ENCODE measurements at places on chromosomes 2 and 18.

GRCh38 chr2:9982248-9982647 lies 30.8 kb downstream of the GRHL1 start:
- no peak overlapping the region for H3K27ac ChIP-seq
- H3K27me3 ChIP-seq = no peaks in the 10 kb centered on the region
- no peak for DNase-seq
- no peak overlapping the region for H3K4me3 ChIP-seq
- H3K36me3 ChIP-seq = no peaks in the 10 kb centered on the region
- H3K4me1 ChIP-seq = no peaks in the 10 kb centered on the region

- no peak overlapping the region for H3K4me3 ChIP-seq
- H3K4me1 ChIP-seq = no peaks in the 10 kb centered on the region
- no peak overlapping the region for H3K27ac ChIP-seq
- H3K36me3 ChIP-seq = no peaks in the 10 kb centered on the region
- no peaks in the 10 kb centered on the region for H3K27me3 ChIP-seq
Observed at GRCh38 chr2:222193328-222193983, 105.3 kb downstream of the PAX3 start.

- no peak overlapping the region for H3K27ac ChIP-seq
- no peaks in the 10 kb centered on the region for H3K36me3 ChIP-seq
- DNase-seq = no peak
- no peaks in the 10 kb centered on the region for H3K27me3 ChIP-seq
- peaks cover 2% of the 10 kb centered on the region for H3K4me1 ChIP-seq
Observed at GRCh38 chr2:149064365-149064841, 25.9 kb downstream of the LYPD6B start.

DNA sequence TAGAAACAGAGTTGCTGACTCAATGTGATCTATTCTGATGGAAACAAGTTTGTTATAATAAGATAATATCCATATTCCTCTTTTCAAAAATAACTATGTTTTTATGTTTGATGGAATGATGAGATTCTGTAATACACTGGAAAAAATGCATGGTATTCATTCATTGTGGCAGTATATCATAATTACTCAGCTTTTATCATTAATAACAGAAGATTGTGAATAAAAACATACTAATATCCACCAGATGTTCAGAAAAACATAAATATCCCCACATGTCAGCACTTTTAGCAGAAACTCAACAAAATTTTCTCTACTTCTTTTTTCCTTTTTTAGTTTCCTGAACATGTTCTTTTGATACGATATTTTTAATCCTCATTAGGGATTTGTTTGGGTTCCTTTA lies 130.9 kb upstream of the CAVIN2 start:
- 0 out of 2 replicates have a peak, but pooled peaks cover 4% of the 10 kb centered on the region for H3K4me1 ChIP-seq
- DNase-seq = no peak
- H3K36me3 ChIP-seq = no peaks in the 10 kb centered on the region

- H3K27ac ChIP-seq = no peak overlapping the region
- no peaks in the 10 kb centered on the region for H3K36me3 ChIP-seq
Observed at GRCh38 chr2:182814804-182815203, 51.6 kb downstream of the FRZB start.

- H3K36me3 ChIP-seq = no peaks in the 10 kb centered on the region
- no peaks in the 10 kb centered on the region for H3K4me1 ChIP-seq
Observed at GRCh38 chr2:221999717-222000116, 299.1 kb downstream of the PAX3 start.

DNA sequence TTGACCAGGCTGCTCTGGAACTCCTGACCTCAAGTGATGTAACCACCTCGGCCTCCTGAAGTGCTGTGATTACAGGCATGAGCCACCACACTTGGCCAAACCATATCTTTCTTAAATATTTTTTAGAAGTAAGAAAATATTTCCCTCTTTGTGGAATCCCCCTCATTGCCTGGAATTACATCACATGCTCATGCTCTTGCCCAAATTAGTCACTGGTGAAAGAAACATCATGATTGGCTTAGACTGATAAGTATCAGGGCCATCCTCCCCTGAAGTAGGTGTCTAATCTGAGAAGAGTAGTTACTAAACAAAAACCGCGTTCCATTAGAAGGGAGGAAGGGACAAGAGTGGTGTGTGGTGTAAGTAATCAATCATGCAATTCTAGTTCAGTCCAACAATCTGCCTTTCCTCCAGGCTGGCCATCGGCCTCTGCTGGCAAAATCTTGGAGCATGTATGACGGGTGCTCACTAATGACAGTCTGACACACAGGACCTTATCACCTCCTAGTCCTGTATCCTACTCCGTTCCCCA lies 52.3 kb upstream of the SCG2 start:
- H3K36me3 ChIP-seq = no peaks in the 10 kb centered on the region
- no peak overlapping the region for H3K4me3 ChIP-seq
- no peak for DNase-seq
- H3K27ac ChIP-seq = no peak overlapping the region
- no peaks in the 10 kb centered on the region for H3K4me1 ChIP-seq

GRCh38 chr18:13465476-13465875 lies 246.9 kb downstream of the LDLRAD4 start:
- H3K4me1 ChIP-seq = no peaks in the 10 kb centered on the region
- no peak for DNase-seq
- no peak overlapping the region for H3K4me3 ChIP-seq
- no peaks in the 10 kb centered on the region for H3K27me3 ChIP-seq

- no peak for DNase-seq
- peaks cover 57% of the 10 kb centered on the region for H3K4me1 ChIP-seq
- H3K27ac ChIP-seq = no peak overlapping the region
- H3K4me3 ChIP-seq = no peak overlapping the region
- no peaks in the 10 kb centered on the region for H3K27me3 ChIP-seq
- no peaks in the 10 kb centered on the region for H3K36me3 ChIP-seq
Observed at GRCh38 chr2:60473546-60473945, 79.9 kb downstream of the BCL11A start.

GRCh38 chr2:58135861-58136260 lies 89.3 kb downstream of the VRK2 start:
- no peak for DNase-seq
- no peaks in the 10 kb centered on the region for H3K27me3 ChIP-seq
- H3K27ac ChIP-seq = no peak overlapping the region
- no peaks in the 10 kb centered on the region for H3K4me1 ChIP-seq
- H3K36me3 ChIP-seq = no peaks in the 10 kb centered on the region

- H3K4me1 ChIP-seq = peaks cover 13% of the 10 kb centered on the region
- H3K27me3 ChIP-seq = no peaks in the 10 kb centered on the region
- no peak overlapping the region for H3K4me3 ChIP-seq
Observed at GRCh38 chr2:166768393-166769123, 119.7 kb upstream of the XIRP2 start.

- no peak for DNase-seq
- no peaks in the 10 kb centered on the region for H3K36me3 ChIP-seq
- no peaks in the 10 kb centered on the region for H3K27me3 ChIP-seq
- H3K27ac ChIP-seq = no peak overlapping the region
Observed at GRCh38 chr18:9740071-9740470, 32.0 kb downstream of the RAB31 start.

- no peaks in the 10 kb centered on the region for H3K36me3 ChIP-seq
- no peak overlapping the region for H3K27ac ChIP-seq
- no peak overlapping the region for H3K4me3 ChIP-seq
- no peaks in the 10 kb centered on the region for H3K27me3 ChIP-seq
- DNase-seq = no peak
Observed at GRCh38 chr2:54767921-54768320, 44.5 kb downstream of the EML6 start.

GRCh38 chr2:28360718-28361293 lies 31.9 kb upstream of the FOSL2 start:
- no peaks in the 10 kb centered on the region for H3K36me3 ChIP-seq
- no peak overlapping the region for H3K4me3 ChIP-seq
- no peak for DNase-seq
- H3K27ac ChIP-seq = no peak overlapping the region

DNA sequence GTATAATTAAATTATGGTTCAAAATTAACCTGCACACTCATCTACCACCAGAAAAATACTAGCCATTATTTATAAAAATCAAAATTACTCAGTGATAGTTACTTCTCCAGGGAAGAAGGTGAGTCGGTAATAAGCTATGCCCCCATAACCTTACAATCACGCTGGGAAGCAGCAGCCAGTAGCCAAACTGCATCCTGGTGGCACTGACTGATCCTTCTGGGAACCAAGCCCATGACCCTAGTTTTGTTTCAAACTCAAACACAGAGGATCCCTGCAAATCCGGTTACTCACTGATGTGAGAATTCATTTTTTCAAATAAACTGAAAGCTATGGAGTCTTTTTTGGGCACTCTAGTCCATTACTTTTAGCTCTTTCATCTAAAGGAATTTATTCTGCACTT lies 88.2 kb upstream of the VWC2L start:
- DNase-seq = no peak
- no peaks in the 10 kb centered on the region for H3K4me1 ChIP-seq
- no peaks in the 10 kb centered on the region for H3K36me3 ChIP-seq

DNA sequence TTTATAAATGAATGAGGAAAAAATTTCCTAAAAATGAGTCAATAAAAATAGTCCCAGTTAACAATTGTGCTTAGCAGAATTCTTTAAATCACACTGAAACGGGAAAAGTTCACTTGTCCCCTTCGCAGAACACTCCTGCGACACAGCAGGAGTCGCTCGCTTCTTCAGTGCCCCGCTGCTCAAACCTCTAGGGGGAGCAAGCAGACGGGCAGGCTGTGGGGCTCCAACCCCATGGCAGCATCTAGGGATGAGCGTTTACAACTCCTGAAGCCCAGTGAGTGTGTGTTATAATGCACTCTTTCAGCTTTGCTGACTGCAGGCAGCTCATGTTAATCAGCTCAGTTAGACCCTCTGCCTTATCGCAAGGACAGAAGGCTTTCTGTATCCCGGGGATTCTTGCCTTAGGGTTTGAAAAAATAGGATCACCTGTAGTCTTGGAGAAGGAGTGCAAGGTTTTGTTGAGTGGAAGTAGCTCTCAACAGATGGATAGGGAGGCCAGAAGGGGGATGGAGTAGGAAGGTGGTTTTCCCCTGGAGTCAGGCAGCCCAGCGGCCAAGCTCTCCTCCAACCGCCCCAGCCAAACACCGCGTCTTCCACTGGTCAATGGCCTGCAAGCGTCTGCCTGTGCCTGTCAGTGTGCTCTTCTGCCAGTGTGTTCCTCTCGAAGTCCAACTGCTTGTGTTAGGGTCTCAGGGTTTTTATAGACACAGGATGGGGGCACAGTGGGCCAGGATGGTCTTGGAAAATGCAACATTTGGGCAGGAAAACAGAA lies 1977.7 kb upstream of the LRRTM1 start:
- no peak overlapping the region for H3K27ac ChIP-seq
- H3K27me3 ChIP-seq = no peaks in the 10 kb centered on the region
- no peak overlapping the region for H3K4me3 ChIP-seq
- DNase-seq = peak; percentile 21
- no peaks in the 10 kb centered on the region for H3K36me3 ChIP-seq

DNA sequence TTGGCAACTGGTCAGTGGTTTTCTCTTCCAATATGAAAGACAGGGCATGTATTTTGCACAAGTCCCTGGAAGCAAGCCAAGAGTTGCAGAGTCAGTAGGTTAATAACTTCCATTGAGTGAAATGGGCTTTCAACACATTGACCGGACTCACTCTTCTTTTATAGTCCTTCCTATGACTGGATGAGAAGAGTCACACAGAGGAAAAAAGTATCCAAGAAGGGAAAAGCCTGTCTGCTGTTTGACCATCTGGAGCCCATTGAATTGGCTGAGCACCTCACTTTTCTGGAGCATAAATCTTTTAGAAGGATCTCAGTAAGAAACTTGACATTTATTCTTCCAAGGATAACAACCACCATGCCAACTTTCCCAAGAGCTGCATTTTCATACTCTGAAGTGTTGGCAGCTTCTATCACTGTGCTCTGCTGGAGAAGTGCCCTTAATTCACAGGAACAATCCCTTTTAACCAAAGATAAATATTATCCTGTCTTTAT lies 45.4 kb downstream of the RASGRP3 start:
- DNase-seq = no peak
- H3K36me3 ChIP-seq = no peaks in the 10 kb centered on the region
- H3K27ac ChIP-seq = no peak overlapping the region

- peaks cover 4% of the 10 kb centered on the region for H3K4me1 ChIP-seq
- no peak overlapping the region for H3K27ac ChIP-seq
- H3K4me3 ChIP-seq = no peak overlapping the region
- no peaks in the 10 kb centered on the region for H3K36me3 ChIP-seq
- H3K27me3 ChIP-seq = peaks cover 3% of the 10 kb centered on the region
Observed at GRCh38 chr2:42095923-42096408, 48.1 kb downstream of the PKDCC start.

- H3K4me3 ChIP-seq = no peak overlapping the region
- no peaks in the 10 kb centered on the region for H3K36me3 ChIP-seq
- H3K27ac ChIP-seq = no peak overlapping the region
- H3K27me3 ChIP-seq = no peaks in the 10 kb centered on the region
Observed at GRCh38 chr2:17052001-17052400, 386.4 kb upstream of the CYRIA start.

DNA sequence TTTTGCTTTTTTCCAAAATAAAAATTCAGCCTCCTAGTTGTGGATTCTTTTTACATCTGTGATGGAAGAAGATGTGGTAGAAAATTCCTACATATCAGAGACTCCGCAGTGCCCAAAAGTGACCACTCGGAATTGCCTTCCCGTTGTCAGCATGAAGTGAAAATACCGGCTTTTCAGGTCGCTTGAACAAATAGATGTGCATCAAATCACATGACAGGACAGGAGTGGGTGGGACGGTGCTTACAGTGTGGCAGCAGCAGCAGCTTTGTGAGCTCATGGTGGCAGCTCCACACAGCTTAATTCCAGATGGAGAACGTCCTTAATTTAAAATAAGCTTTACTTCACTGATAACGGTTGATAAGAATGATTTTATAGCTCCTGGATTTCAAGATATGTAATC lies 20.3 kb downstream of the SALL3 start:
- no peak overlapping the region for H3K4me3 ChIP-seq
- DNase-seq = no peak
- no peaks in the 10 kb centered on the region for H3K27me3 ChIP-seq
- no peaks in the 10 kb centered on the region for H3K4me1 ChIP-seq
- H3K36me3 ChIP-seq = peaks cover 27% of the 10 kb centered on the region

GRCh38 chr18:69539404-69539803 lies 138.7 kb downstream of the DOK6 start:
- DNase-seq = no peak
- no peaks in the 10 kb centered on the region for H3K27me3 ChIP-seq
- no peaks in the 10 kb centered on the region for H3K36me3 ChIP-seq
- no peak overlapping the region for H3K4me3 ChIP-seq
- no peak overlapping the region for H3K27ac ChIP-seq

DNA sequence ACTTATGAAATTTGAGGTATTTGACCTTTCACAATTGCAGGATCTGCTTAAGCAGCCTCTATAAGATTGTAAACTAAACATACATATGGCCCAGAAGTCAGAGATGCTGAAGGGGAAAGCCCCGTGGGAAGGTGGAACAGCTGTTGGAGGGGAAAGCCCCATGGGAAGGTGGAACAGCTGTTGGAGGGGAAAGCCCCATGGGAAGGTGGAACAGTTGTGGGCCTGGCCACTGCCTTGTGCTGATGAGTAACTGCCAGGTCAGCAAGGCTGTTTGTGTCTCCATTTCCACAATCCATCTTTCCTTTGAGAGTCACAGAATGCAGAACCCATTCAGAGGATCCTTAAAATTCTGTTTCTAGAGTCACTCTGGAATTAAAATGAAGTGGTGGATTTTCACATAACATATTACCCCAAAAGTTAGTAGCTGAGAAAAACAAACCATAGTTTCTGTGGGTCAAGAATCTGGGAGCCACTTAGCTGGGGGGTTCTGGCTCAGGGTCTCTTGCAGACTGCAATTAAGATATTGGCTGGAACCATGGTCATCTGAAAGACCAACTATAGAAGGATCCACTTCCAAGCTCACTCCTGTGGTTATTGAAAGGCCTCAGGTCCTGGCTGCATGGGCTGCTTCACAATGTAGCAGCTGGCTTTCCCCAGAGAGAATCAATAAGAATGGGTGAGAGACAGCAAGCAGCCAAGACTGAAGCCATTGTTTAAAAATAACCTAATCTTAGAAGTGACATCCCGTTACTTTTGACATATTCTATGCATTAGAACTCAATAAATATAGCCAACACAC lies 86.6 kb upstream of the CAVIN2 start:
- no peak overlapping the region for H3K27ac ChIP-seq
- no peaks in the 10 kb centered on the region for H3K27me3 ChIP-seq
- DNase-seq = no peak
- H3K4me1 ChIP-seq = no peaks in the 10 kb centered on the region

All from H1 (cell line).